ENCODE measurements at places on chromosomes 12 and 14.
A peak's percentile ranks its signal among the peaks of the same experiment; 100 is the strongest.

GRCh38 chr12:93599192-93599591 lies 26.7 kb downstream of the SOCS2 start:
- DNase-seq = no peak

- DNase-seq = no peak
Measured at GRCh38 chr14:22522466-22522957, 66.5 kb downstream of the DAD1 start.

DNA sequence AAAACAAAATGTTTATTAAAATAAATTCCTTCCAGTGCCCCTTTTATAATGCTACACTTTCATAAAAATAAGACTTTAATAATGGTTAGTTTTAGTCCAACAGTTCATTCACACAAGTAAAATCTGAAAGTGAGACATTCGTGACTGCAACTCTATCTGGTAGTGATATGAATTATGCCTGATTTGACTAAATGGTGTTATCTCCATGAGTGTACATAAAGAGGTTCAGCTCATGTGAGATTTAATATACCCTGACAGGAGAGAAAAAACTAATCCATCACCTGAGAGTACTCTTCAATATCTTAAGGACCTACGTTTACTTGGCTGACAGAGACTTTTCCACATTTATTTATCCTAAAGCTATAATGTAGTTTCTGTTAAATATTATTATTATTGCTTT lies 34.0 kb downstream of the ERO1A start:
- no peak for DNase-seq

GRCh38 chr14:105944632-105945610 lies 418.5 kb downstream of the TMEM121 start:
- DNase-seq = no peak

GRCh38 chr12:31018106-31018789 lies 55.4 kb upstream of the DDX11 start:
- DNase-seq = peak; percentile 18

- DNase-seq = no peak
Measured at GRCh38 chr12:41287500-41288141, 99.5 kb downstream of the PDZRN4 start.

Data from type B pancreatic cell (in vitro differentiated cells).